ENCODE measurements at places on chromosomes 2 and 18. TPM values are rescaled to one million over a fixed set of nuclear protein-coding genes. Genes with fewer than 3 reads are reported as not detected.

- DNase-seq, result no peak
Measured at GRCh38 chr18:49744376-49745008, 68.8 kb downstream of the ACAA2 start.

- DNase-seq, result no peak
Measured at GRCh38 chr2:217193431-217194340, 333.8 kb upstream of the TNP1 start.

The USP40 gene
- 12.2 TPM for total RNA-seq

The AFG3L2 gene
- total RNA-seq, result 52.6 TPM

The ID2 gene
- 80.4 TPM for total RNA-seq

DNA sequence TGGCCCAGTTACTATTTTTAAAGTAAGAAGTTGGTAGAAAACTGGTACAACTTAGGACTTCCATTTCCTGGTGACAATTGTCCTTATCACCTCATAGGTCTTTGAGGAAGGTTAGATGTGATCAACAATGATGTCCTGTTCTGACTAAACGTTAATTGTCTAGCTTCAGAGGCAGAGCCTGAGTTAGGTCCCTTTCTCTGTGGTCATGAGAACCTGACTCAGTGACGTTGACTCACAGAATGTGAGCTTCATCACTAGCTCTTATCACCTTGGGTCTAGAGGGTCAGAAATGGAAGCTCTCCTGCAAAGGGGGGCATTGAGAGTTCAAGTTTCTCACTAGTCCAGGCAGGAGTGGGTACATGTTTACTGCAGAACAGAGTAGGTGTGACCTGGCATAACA, 60.6 kb upstream of the ATP8B1 start:
- DNase-seq, result no peak

All from H4 (cell line).